ENCODE measurements at places on chromosomes 7 and 10. TPM values are rescaled to one million over a fixed set of nuclear protein-coding genes. Genes with fewer than 3 reads are reported as not detected.

DNA sequence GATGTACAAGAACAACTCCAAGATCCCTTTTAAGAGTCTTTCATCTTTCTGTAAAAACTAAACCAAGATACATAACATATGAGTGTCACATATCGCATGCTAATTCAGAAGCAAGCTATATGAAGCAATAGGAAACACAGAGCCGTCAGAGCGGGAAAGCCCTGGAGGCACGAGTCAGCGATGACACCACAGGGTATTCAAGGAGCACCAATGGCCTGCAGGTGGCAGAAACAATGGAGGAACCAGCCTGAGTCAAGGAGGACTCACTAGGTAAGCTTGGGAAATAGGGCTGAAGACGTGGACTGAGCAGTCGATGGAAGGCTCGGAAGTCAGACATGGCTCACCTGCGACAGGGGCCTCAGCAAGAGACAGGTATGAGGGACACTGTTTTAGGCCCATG, 214.4 kb downstream of the FAM107B start:
- DNase-seq, result no peak

DNA sequence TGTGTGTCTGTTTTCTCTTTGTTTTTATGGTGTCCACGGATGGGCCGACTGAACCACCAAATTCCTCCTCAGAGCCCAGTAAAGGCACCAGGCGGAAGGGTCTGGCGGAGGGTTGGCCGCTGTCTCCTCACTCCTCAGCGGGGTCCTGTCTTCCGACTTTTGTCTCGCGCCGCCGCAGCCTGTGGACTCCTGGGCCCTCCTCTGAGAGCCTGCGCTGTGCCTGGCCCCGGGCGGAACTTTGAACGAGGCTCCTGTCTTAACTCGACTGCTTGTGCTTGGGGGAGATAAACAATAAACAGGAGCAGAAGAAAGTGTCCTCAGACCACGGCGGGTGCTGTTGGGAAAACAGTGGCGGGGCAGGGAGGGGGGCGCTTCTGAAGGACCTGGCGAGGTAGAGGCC, 2.2 kb upstream of the FAM20C start:
- DNase-seq, result no peak

- no peak for DNase-seq
Observed at GRCh38 chr10:125976960-125977605, 80.7 kb downstream of the FANK1 start.

DNA sequence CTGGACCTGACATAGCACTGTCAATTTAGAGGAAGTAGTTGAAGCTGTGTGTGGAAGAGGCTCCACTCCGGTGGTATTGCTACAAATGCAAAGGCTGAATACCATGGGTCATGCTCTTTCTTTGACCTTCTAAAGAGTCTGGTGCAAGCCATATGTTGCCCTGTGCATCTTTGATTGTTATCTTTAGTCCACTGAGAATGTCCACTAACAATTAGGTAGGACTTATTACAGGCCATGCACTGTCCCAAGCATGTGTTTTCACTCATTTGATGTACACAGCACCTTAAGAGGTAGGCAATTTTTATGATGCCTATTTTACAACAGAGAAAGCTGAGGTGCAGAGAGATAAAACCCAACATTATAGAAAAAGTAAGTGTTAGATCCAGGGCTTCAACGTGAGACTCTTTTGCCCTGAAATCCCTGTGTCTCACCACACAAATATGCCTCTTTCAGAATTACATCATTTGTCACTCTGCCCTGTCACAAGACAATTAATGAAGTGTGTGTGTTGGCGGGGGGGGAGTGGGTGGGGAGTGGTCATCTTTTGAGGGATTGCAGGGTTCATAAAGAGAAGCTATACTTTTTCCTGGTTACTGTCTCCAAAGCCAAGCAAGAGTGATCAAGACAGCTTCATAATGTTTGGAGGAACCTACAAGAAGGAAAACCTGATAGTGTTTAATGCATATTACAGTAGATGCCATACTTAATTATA, 637.6 kb upstream of the IGFBP3 start:
- DNase-seq, result no peak

- no peak for DNase-seq
Observed at GRCh38 chr10:86017841-86018734, 348.5 kb downstream of the GRID1 start.

- no peak for DNase-seq
Observed at GRCh38 chr10:4538016-4538415, 288.0 kb upstream of the AKR1E2 start.

DNA sequence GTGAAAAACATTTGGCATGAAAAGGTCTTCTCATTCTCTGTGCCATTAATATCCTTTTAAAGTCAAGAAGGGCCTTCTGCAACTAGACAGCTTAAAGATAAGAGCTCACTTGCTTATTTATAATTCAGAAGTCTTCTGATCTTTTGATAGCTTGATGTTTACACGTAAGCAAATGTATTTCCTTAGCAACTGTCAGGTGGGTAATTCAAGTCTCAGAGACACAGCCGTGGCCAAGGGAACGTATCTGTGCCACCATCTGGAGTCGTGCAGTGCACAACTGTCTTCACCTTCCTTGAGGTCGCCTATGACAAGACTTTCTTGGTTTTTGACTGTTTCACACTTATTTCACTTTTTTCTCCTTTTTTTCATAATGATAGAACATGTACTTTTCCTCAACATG, 4.0 kb upstream of the NEBL start:
- no peak for DNase-seq

GRCh38 chr10:71084061-71084817, 128.1 kb upstream of the UNC5B start:
- DNase-seq, result no peak

DNA sequence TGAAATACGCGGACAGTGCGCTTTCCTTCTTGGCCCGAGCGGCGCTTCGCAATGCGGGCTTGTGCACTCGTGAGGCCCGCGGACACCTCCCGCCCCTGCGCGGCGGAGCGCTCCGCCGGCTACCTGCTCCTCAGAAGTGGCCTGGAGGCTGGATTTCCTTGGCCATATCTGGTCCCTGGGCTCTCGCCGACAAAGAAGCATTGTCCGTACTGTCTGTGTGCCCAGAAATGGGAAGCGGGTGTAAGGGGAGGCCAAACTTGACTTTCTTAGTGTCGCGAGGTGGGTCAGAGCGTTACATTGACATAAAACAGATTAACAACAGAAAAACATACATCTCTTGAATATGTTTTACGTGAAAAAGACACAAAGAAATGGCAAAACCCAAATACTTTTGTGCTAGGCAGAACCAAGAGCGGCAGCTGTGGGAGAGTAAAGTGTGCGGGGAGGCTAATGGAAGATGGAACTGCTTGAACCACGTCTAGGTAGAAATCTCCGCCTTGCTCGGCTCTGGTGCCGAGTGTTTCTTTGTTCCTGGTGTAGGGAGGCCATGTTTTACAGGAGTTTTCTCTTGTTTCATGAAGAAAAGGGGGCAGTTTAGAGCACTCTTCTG, 1.4 kb downstream of the LANCL2 start:
- DNase-seq, result peak; percentile 20

- no peak for DNase-seq
Observed at GRCh38 chr10:35368485-35369048, 32.3 kb downstream of the CCNY start.

DNA sequence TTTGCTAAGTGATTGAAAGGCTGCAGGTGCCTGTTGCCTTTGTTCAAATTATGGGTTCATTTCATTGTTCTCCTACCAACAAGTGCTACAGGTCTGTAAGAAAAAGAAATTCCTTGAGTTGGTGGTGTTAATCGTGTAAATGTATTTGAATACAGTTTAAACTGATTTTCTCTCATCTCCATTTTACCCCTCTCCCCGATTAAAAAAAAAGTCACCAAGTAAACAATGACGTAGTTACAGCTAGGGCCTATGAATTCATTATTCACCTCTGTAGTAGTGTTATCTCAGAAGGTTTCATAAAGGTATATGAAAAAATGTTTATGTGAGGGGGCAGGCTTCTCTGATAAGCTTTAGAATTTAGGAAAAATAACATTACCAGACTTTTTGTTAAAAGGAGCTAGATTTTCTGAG, 1.1 kb downstream of the REEP3 start:
- DNase-seq, result no peak

- DNase-seq, result no peak
Observed at GRCh38 chr7:92955081-92955480, 118.7 kb upstream of the CDK6 start.

GRCh38 chr7:158396301-158396905, 191.2 kb downstream of the PTPRN2 start:
- DNase-seq, result no peak

- DNase-seq, result peak; percentile 53
Observed at GRCh38 chr10:484441-484924, 205.0 kb downstream of the DIP2C start.

- DNase-seq, result no peak
Observed at GRCh38 chr7:82534684-82535083, 91.1 kb upstream of the CACNA2D1 start.

- DNase-seq, result no peak
Observed at GRCh38 chr7:6227294-6227846, 45.1 kb downstream of the CYTH3 start.

- no peak for DNase-seq
Observed at GRCh38 chr10:6743291-6743849, 163.3 kb upstream of the PRKCQ start.

- DNase-seq, result peak; percentile 45
Observed at GRCh38 chr7:155412416-155413253, 45.3 kb upstream of the EN2 start.

GRCh38 chr7:134153493-134154136, 26.5 kb downstream of the LRGUK start:
- no peak for DNase-seq

The PPP1R3A gene
- polyA plus RNA-seq, result not detected

The THSD7A gene
- not detected for polyA plus RNA-seq

The PAX2 gene
- not detected for polyA plus RNA-seq

Measured in immature natural killer cell (primary cell).